Renal pelvis (tissue), 12 donors: ENCODE measurements at places on chromosomes 16 and 17. TPM values are rescaled to one million over a fixed set of nuclear protein-coding genes. Genes with fewer than 3 reads are reported as not detected.

- no peak for DNase-seq
Observed at GRCh38 chr16:82713778-82714177, 87.0 kb downstream of the CDH13 start.

GRCh38 chr16:79195938-79196337 lies 404.6 kb downstream of the MAF start:
- DNase-seq: no peak

DNA sequence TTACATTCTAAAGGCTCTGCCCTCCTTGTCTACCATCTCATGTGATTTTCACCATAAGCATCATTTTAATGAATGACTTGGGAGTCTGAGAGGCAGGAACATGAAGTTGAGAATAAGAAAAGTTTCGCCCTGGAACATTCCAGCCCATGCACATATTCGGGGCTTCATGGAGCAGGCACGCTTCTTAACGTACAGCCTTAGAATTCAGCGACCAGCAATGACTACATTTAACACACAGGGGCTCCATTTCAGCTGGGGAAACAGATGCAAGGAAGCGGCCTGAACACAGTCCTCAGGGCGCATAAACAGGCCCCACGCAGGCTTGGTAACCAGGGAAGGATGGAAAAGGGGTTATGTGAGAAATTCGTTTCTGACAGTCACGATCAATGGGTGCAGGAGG lies 357.4 kb downstream of the SLC39A11 start:
- DNase-seq: no peak

GRCh38 chr17:80219013-80219762 lies 945 bp downstream of the SGSH start:
- DNase-seq: peak; percentile 65

GRCh38 chr17:8421571-8421970 lies 14.1 kb upstream of the NDEL1 start:
- no peak for DNase-seq

- DNase-seq: no peak
Observed at GRCh38 chr16:50316848-50317630, 50.7 kb downstream of the ADCY7 start.

GRCh38 chr17:75604034-75604695 lies 16.6 kb downstream of the MYO15B start:
- DNase-seq: no peak

DNAI2 gene
- polyA plus RNA-seq: 0.40 TPM

DNA sequence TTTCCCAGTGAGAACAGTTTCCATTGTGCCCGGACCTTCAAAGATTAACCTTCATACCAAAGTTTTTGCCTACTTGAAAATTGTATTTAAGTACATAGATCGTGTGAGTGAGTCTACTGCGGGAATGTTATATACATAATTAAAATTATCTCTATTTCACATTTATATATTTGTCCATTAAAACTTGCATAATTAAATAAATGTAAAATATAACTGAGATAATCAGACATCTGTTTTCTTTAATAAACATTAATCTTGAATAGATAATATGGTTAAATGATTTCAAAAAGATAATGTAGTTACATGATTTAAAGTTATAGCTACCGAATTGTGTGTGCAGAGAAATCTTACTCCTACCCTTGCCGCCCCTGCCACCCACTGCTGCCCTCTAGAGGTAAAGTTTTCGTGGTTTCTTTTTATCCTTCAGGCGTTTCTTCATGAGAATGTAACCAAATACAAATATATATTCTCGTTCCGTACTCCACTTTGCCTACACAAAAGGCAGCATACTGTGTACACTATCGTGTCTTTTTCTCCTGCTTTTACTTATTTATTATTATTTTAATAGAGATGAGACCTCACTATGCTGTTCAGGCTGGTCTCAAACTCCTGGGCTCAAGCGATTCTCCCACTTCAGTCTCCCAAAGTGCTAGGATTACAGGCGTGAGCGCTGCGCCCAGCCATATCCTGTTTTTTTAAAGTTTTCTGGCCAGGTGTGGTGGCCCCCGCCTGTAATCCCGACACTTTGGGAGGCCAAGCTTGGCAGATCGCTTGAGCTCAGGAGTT lies 35.6 kb downstream of the RPA1 start:
- no peak for DNase-seq

DNA sequence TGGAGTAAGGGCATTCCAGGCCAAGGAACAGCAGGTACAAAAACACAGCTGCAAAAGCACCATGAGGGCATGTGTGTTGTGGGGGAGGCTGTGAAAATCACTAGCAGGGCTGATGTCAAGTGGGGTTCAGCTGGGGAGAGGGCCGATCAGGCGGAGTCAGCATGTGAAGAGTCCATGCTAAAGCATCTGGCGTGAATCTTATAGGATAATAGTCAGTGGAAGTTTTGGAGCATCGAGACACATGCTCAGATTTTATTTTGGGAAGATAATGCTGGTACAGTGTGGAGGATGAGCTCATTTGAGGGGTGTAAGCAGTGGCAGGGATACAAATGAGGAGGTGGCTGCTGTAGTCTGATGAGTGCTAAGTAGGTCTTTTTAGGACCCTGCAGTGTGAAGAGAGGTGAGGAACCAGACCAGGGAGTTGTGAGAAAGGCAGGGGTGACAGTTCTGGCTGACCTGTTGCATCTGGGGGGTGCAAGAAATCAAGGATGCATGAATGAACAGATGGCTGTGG lies 30.3 kb downstream of the MMD start:
- DNase-seq: no peak

DNA sequence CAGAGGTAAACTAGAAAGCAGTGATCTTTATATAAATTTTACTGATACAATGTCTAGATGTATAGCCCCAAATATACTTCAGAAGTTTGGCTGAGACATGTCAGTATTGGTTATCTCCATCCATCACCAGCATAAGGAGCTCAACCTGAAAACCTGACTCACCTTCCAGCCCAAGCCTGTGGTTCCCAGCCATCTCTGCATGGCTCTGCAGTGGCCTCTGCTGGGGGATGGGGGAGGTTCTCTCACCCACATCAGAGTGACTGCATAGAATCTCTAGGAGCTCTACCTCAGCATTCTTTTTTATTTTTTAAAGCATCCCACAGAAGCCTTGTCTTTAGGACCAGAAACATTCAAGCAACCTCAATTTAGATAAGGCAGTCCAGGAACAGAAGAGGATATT lies 27.3 kb downstream of the USP7 start:
- no peak for DNase-seq

GRCh38 chr17:49327835-49328784 lies 33.9 kb downstream of the ZNF652 start:
- DNase-seq: no peak

CHD9NB gene
- polyA plus RNA-seq: 7.9 TPM

P2RX5 gene
- polyA plus RNA-seq: 1.3 TPM

- DNase-seq: no peak
Observed at GRCh38 chr17:48620461-48621139, 5.5 kb upstream of the HOXB8 start.

DNA sequence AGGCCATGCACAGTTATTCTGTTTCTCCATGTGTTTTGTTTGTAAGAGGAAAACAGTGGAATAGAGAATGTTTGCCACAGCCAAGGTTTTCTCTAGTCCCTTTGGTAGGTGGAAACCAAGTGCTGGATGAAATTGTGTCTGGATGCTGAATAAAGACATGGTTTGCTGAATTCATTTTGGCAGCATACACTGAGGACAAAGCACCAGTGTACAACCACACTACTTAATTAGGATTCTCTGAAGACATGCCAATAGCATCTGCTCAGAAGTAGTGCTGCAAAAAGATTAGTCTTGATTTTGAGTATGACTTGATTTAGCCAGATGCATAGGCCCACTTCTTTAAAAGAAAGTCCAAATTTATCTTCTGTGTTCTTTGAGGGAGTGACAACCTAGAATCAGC lies 230.5 kb upstream of the CACNG5 start:
- DNase-seq: no peak

AANAT gene
- 0.35 TPM for polyA plus RNA-seq

DNA sequence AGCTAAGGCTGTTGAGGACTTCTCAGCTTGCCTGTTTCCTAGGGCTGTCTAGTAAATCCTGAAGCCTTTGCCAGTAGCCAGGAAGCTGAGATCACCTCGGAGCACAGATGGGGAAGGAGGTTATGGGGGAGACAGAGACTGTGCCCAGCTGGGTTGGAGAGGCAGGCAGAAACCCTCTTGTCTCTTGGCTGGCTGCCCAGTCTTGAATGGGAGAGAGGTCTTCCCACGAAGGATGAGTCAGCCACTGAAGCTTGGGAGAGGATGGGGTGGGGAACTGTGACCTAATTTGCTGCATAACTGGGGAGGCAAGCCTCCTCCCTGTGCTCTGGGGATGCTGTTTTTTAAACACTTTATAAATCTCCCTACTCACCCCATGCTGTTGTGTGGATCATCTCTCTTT lies 69.8 kb downstream of the SHISA9 start:
- no peak for DNase-seq

BRICD5 gene
- polyA plus RNA-seq: 11.8 TPM

DNA sequence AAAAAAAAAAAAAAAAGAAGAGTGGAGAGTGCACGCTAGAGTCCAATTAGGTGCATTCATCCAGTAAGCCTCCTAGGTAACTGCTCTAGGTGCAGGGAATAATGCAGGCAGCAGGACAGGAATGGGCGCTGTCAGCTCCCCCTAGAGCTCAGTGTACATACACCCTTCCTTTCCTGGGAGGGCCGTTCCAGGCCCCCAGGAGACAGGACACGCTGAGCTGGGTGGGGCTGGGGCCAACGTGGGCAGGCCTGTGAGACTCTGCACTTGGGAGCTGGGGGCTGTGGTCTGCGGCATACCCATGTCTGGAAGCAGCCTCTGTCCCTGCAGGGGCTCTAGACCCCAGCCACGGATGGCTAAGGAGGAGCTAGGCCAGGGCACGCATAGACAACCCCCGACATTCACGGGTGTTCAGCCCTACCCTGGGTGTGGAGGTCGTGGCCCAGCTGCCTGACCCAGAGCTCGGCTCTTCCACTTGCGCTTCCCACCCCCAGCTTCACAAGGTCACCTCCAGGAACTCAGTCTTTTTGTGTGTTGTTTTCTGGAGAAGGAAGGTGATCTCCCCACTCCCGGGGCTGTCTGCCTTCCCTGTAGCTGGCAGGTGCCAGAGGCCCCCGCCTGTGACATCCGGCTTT lies 1.0 kb upstream of the ANTKMT start:
- DNase-seq: no peak

DNA sequence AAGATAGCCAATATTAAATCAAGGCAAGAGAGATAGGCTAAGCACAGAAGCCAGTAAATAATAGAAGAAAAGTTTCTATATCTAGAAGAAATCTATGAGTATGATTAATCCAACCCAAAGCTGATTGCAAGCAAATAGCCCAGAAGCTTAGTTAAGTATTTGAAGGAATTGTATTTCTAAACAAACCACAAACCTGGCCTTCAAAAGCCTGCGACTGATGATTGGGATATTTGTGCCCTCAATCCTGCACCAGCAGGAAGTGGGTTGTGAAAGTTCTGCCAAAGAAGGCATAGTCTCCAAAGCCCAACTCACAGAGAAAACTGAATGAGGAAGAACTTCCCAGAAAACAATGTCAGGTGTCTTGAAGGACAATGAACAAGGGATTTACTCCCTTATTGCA lies 114.5 kb upstream of the C17orf78 start:
- DNase-seq: no peak

KRT34 gene
- not detected for polyA plus RNA-seq

DNA sequence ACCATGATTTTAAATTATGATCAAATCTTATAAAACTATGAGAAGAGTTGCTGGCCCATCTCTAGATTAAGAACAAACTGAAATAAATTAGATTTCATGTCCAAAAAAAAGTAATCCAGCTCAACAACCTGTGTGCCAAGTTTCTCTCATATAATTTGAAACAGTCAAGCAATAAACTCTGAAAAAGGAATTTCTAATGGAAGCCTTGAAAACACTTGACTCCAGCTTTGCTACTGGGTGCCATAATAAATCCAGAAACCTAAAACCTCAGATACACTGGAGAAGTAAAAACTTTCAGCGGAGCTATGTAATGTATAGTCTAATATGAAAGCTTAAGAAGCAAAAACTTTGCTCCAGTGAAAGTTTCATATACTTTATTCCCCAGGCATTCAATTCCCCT lies 25.5 kb downstream of the RPGRIP1L start:
- no peak for DNase-seq

DNA sequence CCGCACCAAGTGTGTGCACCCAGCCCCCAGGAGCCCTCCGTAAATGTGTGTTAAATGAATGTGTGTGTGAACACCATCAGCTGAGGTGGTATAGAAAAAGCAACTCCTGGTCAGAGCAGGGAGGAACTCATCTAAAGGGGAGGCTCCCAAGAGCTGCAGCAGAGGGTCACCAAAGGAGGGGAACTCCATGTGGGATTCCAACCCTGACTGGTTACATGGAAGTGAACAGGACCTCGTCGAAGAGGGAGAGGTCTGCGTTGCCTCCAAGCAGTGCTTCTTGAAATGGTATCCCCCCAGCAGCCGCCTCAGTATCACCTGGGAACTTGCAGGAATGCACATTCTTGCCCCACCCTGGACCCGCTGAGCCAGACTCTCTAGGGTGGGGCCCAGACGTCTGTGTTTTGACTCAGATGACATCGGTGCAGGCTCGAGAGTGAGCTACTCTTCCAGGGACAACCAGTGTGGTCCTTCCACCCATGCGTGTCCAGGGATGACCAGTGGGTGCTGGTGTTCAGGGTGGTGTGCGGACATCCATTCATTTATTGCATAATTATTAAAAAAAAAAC lies 30.8 kb downstream of the ADCY9 start:
- DNase-seq: no peak

GRCh38 chr17:1217089-1217385 lies 37.3 kb upstream of the ABR start:
- DNase-seq: no peak

LIG3 gene
- polyA plus RNA-seq: 51.6 TPM

GRCh38 chr16:4011225-4011939 lies 104.9 kb downstream of the ADCY9 start:
- DNase-seq: peak; percentile 34

NPIPB8 gene
- 2.1 TPM for polyA plus RNA-seq

ST6GALNAC2 gene
- 9.8 TPM for polyA plus RNA-seq

- DNase-seq: no peak
Observed at GRCh38 chr16:88068476-88069396, 117.5 kb downstream of the BANP start.

GRCh38 chr17:1735834-1736347 lies 6.8 kb upstream of the SERPINF2 start:
- no peak for DNase-seq

GRCh38 chr16:28326881-28327610 lies 34.7 kb downstream of the SBK1 start:
- DNase-seq: peak; percentile 34

TBC1D3H gene
- not detected for polyA plus RNA-seq

- no peak for DNase-seq
Observed at GRCh38 chr17:80422981-80423380, 8.0 kb downstream of the ENDOV start.

GRCh38 chr17:61379457-61380216 lies 20.0 kb upstream of the TBX2 start:
- no peak for DNase-seq

DNA sequence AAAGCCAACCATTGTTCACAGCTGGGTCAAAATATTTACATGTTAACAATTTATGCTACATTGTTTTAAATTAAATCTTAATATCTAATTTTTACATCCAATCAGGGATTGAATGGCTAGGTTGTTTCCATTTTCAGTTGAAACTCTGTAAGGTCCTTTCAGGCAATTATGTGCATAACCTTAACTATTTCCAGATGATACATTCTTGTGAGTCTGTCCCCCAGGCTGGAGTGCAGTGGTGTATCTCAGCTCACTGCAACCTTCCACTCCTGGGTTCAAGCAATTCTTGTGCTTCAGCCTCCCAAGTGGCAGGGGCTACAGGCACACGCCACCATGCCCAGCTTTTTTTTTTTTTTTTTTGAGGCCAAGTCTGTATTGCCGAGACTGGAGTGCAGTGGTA lies 10.4 kb downstream of the CDC42EP4 start:
- DNase-seq: no peak

GRCh38 chr17:57154921-57155320 lies 69.9 kb downstream of the AKAP1 start:
- no peak for DNase-seq

- no peak for DNase-seq
Observed at GRCh38 chr17:39687101-39687545, 734 bp downstream of the PGAP3 start.
